ENCODE measurements at places on chromosomes 7 and 10. TPM values are rescaled to one million over a fixed set of nuclear protein-coding genes. Genes with fewer than 3 reads are reported as not detected.

DNA sequence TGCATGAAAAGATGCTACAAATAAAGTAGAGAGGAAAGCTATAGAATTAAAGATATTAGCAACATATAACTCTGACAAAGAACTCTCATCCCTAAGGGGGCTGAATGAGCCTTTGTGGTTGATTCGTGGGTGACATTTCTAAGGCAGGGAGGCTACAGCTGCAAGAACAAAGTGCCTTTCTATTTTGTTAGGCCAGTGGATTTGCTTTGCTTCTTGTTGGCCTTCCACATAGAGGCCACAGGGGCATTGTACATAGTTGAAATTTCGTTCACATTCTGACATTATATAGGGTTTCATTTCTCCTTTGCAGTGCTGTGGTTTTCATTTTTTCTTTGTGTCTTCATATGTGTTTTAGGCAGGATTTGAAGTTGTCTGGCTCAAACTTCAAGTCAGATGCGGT, 819.2 kb upstream of the C7orf33 start:
- no peak for DNase-seq

DNA sequence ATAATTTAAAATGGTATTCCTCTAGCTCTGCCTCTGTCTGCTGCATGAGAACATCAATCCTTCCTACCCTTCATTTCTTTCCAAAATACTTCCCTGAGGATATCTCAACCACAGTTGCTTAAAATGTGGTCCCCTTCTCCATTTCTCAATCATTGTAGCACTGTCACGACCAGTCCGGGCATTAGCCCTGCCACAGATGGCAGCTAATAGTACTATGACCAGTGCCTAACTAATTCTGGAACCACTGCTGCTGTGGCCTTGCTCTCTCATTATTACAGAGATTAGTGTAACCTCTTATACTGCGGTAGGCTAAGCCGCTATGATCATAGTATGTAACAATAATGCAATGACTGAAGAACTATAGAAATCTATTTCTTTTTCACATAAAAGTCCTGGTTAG, 66.0 kb downstream of the REEP3 start:
- DNase-seq, result no peak

Gene MALRD1
- total RNA-seq, result not detected

GRCh38 chr10:133608855-133609254, 17.7 kb downstream of the FRG2B start:
- DNase-seq, result no peak

DNA sequence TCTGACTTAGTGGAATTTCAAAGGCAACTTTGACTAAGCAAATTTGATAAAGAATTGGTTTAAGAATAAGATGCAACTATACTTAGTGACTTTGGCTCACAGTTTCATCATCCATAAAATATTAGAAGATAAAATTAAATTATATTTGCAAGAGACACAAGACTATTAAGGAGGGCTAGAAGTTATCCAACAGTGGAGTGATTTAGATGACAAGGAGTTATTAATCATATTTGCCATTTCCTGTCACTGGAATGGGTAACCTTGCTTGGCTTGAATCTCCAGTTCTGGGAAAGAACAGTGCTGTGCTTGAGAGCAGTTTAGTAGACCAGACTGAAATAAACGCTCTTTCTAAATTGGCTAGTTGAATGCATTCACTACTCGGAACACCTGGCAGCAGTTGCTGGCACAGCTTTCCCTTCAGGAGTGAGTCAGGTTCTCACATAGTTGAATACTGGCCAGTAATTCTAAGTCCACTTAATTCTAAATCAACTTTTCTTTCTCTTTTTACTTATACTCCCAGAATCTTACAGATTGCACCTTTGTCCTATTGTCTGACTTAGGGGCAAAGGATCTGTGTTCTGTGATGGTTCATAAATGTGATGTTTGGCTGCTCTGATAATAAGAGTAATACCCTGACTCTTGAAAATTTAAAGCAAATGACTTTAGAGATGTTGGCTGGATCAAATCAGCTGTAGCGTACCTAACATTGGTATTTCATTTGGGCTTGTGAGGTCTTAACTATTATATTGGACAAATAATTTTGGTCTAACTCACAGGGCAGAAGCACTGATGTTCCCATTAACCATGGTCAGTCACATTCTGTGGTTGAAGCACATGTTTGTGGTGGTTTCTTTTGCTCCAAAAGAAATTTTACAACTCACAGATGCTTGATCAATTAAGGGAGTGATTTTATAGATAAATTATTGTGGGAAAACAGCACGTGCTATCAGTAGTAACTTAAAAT, 16.6 kb downstream of the STMP1 start:
- peak; percentile 45 for DNase-seq

GRCh38 chr7:128166603-128167041, 74.5 kb upstream of the LEP start:
- peak; percentile 45 for DNase-seq

Gene TRIM4
- 24.6 TPM for total RNA-seq

GRCh38 chr10:114151486-114151885, 22.5 kb downstream of the CCDC186 start:
- peak; percentile 83 for DNase-seq

GRCh38 chr10:18980089-18980629, 68.4 kb upstream of the MALRD1 start:
- no peak for DNase-seq

Gene CCT6A
- total RNA-seq, result 1,301 TPM

- no peak for DNase-seq
Measured at GRCh38 chr7:132545756-132546155, 30.5 kb downstream of the PLXNA4 start.

Gene SFTPA1
- not detected for total RNA-seq

Gene VENTX
- total RNA-seq, result not detected

DNA sequence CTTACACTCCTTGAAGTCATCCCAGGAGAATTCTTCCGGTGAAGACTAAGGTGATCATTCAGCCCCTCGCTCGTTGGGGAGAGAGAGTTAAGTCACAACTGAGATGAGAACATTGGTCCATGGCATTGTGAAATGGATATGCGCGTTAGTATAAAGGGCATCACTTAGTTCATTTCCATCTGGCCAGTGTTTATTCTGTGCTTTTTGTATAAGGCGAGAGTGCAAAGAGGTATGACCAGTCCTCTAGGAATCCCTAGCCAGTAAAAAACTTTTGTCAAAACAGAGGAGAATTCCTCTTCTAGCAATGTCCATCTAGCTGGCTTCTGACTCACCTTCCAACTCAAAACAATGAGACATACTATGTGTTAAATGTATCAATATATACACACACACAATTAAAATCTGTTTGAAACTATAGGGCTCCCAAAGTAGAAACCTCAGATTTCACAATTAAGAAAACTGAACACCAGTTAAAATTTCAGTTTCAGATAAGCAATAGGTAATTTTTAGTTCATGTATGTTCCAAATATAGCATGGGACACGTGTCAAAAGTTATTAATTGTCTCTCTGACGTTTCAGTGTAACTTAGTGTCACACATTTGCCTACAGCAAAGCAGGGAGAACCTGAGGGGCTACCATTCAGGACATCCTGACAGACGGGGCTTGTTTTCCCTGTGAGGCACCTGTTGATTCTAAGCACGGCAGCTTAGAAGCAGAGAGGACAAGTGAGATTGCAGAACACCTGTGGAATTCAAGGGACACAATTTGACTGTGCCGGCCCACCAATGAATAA, 158.9 kb downstream of the KLF6 start:
- peak; percentile 23 for DNase-seq

Gene MOSPD3
- 11.3 TPM for total RNA-seq

DNA sequence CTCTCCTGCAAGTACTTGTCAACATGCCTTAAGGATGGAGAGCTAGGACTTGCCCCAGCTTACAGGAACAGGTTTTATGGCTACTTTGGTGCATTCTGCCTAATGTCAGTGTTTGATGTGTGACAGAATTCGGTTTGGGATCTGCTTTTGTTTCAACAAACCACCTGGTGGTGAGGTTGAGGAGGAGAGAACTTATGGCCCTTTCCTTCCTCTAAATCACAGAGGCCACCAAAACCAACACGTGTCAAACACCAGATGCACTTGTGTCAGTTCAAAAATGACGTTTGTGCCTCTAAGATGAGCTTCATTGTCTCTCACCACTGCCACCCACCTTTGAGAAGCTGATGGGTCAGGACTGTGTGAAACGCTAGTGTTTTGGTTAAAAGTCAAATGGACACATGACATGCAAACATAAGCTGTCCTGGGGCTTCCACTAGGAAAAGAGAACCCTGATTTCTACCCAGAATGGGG, 83.9 kb downstream of the OSBPL3 start:
- no peak for DNase-seq

- no peak for DNase-seq
Measured at GRCh38 chr10:132541601-132542011, 4.0 kb downstream of the INPP5A start.

DNA sequence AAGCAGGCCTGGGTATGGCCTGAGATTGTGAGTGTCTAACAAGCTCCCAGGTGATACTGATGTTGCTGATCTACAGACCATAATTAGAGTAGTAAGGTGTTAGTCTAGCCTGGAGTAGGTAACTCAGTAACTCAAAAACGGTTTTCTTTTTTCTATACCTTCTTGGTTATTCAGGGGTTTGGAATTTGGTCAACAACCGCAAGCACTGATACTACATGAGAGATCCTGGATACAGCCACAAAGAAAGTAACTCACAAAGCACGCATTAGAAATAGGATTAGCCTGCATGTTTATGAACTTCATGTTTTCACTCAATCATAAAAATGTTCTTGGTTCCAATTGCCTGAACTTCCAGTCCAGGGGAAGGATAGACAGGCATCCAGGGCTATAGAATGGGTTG, 803.5 kb downstream of the MAGI2 start:
- DNase-seq, result no peak

GRCh38 chr10:94014304-94014703, 20.6 kb downstream of the PLCE1 start:
- DNase-seq, result no peak

Gene TMEM225B
- total RNA-seq, result not detected

GRCh38 chr10:117684672-117685211, 142.2 kb downstream of the EMX2 start:
- DNase-seq, result peak; percentile 72

GRCh38 chr7:143257501-143257900, 5.7 kb upstream of the GSTK1 start:
- DNase-seq, result peak; percentile 34

DNA sequence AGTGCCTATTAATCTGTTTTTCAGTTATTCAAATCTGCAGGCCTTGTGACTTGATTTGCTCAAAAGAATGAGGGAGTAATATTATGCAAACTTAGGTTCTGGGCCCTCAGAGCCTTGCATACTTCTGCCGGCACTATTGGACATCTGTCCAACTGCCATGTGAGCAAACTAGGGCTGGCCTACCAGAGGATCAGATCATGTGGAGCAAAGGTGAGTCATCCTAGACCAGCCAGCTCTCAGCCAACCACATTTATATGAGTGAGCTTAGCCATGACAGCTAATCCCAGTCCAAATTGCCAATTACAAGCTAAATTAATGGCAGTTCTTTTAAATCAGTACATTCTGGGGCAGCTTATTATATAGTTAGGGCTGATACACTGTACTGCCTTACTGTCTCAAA, 69.6 kb downstream of the SDHAF3 start:
- peak; percentile 41 for DNase-seq

Gene TMEM176B
- total RNA-seq, result 3.3 TPM

Gene TDRD1
- total RNA-seq, result 0.06 TPM

- no peak for DNase-seq
Measured at GRCh38 chr10:112984756-112985155, 34.7 kb downstream of the TCF7L2 start.

DNA sequence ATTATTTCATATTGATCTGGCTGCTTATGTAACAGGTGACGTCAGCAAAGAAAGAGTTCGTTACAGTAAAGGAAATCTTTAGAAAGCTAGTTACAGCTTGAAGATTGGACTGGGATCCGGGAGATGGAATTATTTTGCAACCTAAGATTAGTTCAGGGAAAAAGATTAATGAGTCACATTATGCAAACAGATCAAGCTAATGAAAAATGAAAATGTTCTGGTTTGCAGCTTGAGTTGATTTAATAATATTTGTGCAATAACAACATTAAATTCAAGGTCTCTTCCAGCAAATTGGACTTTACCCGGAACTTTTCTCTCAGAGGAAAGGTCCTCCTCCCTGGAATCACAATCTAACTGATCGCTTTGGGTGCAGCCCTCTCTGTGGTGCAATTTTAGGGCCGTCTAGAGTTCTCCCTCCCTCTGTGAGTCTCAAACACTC, 119.5 kb downstream of the OTUD1 start:
- DNase-seq, result no peak

DNA sequence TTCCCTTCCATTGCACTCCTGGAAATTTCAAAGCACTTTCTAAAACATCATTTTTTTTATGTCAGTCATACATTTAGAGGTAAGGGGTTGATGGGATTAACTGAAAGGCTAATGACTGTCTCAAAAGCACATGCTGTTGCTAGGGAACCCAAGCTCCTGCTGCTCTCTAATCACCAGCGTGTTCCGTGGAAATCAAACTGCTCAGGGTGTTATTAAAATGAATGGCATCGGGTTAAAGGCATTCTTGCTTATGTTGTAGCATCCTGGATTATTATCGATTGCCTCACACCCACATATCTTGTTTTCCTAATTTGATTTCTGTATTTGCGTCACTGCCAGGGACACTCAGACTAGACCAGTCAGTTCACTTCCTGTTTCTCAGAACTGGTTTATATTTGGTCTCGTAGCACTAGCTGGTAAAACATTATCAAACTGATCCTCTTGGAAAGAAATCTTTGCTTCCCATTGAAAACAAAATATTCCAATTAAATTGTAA, 216.5 kb upstream of the MKLN1 start:
- DNase-seq, result peak; percentile 73

Gene INMT
- 0.06 TPM for total RNA-seq

Gene SHTN1
- 4.0 TPM for total RNA-seq

- peak; percentile 76 for DNase-seq
Measured at GRCh38 chr7:22350466-22351328, 6.3 kb downstream of the RAPGEF5 start.

DNA sequence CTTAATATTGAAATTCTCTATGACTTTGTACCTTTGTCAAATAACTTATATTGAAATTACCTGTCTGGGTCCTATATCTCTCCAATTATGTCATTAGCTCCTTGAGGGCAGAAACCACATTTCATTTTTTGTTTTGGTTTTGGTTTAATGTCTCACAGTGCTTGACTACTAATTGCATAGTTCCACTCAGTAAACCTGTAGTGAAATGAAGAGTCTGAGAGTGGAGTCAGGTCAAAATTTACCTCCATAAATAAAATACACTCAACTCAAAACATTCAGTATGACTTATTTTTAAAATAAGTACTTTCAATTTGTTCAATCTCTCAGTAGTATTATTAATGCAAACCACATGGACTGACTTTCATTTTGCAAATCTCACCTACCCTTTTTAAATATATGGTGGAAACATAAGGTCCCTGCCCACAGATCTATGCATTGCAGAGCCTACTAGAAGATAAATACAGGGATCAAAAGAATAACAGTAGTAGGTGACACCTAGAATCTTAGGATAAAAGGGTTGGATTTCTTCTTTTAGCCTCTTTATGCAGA, 32.5 kb downstream of the PDE1C start:
- no peak for DNase-seq

Gene FGFBP3
- total RNA-seq, result not detected

GRCh38 chr10:6128591-6129251, 39.9 kb downstream of the RBM17 start:
- no peak for DNase-seq

- DNase-seq, result no peak
Measured at GRCh38 chr10:14585287-14586193, 189.2 kb downstream of the FAM107B start.

Gene DNAH11
- 30.2 TPM for total RNA-seq

Gene HECTD2
- 6.0 TPM for total RNA-seq

All from Daoy (cell line).